ENCODE measurements at places on chromosomes 1 and 21. TPM values are rescaled to one million over a fixed set of nuclear protein-coding genes. Genes with fewer than 3 reads are reported as not detected.
A peak's percentile ranks its signal among the peaks of the same experiment; 100 is the strongest.

DNA sequence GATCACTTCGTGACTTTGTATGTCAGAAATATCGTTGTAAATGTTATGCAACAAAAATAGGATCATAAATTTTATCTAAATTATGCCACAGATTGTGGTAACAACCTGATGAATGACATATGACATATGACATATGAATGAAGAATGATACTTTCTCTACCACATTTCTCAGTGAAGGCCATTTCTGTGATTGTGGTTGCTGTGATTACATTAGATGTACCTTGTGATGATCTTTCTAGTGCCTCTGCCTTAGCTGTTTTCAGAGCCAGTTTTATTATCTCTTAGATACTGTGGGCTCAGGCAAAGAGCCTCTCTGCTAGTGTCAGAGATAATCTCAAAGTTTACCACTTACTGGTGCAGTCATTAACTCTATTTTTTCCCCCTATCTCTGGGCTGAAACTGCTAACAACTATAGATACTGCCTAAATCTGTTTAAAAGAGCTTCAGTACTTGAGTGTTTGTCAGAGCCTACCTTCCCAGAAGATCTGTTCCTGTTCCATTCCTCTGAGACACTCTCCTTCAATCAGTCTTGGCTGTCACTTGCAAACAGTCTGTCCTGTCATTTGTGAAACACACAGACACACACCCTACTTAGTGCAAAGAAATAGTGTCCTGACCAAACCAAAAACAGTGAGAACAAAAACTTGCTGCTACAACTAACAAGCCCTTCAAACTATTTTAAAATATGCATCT, 55.5 kb downstream of the HMCN1 start:
- DNase-seq, result no peak

GRCh38 chr1:7967196-7967595, 5.7 kb downstream of the PARK7 start:
- DNase-seq, result no peak

AIRE gene
- total RNA-seq, result 0.17 TPM

- no peak for DNase-seq
Observed at GRCh38 chr21:18340387-18340942, 63.1 kb downstream of the TMPRSS15 start.

GRCh38 chr1:210233495-210234328, 1.1 kb downstream of the SERTAD4 start:
- peak; percentile 78 for DNase-seq

CADM3 gene
- 5.6 TPM for total RNA-seq

PTPN7 gene
- total RNA-seq, result 0.22 TPM

- no peak for DNase-seq
Observed at GRCh38 chr1:176149939-176150807, 56.9 kb downstream of the COP1 start.

DNA sequence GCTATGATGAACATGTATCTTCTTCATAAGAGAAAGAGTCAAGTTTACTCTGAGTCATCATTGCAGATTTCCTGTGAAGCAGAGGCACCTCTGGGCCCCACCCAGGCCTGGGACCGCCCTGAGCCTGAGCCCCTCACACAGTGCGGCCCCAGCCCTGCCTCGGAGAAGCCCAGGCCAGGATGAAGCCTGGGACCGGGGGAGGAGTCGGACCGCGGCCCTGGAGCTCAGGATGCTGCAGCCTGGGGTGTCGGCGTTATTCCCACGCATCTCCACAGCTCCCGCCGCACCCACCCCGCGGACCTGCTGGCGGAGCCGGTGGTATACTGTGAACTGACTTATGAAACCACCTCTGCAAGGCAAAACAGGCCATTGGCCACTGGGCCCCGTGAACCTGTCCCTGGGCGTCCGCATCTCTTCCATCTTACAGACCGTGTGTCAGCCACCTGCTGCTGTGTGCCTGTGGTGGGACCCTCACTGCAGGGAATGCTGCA, 2.4 kb upstream of the COL6A1 start:
- DNase-seq, result peak; percentile 38

DNA sequence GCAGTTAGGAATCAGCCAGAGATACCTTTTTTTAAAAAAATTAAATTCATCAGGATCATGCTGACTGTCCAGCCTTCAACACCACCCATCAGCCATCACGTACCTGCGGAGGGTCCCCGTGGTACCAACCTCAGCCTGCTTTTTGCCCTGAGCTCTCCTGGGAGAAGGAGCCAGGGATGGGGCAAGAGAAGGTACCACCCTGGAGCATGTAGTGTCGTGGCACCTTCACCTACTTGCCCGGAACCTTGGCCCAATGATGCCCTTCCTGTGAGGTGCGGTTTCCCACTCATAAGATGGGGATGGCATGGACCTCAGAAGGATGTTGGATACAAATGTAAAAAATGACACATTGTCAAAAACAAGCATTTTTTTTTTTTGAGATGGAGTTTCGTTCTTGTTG, 88.4 kb upstream of the C1orf174 start:
- no peak for DNase-seq

GRCh38 chr1:206921772-206922265, at the start of gene FCMR:
FCMR (minus strand) TSS chr1:206921941; CDS start chr1:206921854, 87 bp downstream.
- DNase-seq, result no peak

DNA sequence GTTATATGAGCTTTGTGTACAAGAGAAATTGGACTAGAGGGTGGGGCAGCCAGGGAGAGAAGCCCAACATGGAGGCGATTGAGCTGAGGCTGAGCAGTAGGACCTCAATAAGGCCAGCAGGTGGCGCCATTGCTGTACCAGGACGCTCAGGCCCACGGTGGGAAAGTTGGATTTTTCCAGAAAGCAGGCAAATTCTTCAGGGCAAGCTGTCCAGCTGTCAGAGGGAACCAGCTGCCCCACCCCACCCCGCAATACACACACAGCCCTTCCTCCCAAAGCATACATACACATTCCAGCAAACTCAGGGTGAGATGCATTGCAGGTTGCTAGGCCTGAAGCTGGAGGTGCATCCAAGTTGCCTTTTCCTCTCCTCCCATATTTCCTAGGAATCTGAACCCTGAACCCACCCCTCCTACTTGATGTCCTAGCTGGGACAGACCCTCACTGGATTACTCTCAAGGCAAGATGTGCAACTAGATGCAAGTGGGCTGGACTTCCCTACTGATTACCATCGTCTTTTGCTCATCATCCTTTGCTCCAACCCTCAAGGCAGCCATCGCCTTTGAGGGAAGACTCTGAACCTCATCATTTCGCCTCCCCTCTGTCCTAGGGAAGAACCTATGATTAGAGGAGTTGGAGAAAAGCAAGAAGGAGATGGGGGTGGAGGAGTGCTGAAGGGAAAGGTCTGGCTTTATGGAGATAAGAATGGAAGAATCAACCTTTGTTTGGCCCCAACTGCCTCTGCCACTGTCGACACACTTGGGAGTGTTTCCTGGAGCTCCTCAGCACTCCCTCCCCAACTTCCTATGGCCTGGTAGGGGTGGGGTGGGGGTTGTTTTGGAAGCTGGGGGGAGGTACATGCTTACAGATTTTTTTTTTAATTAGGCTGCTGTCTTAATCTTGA, 25.5 kb downstream of the CD34 start:
- peak; percentile 72 for DNase-seq

DNA sequence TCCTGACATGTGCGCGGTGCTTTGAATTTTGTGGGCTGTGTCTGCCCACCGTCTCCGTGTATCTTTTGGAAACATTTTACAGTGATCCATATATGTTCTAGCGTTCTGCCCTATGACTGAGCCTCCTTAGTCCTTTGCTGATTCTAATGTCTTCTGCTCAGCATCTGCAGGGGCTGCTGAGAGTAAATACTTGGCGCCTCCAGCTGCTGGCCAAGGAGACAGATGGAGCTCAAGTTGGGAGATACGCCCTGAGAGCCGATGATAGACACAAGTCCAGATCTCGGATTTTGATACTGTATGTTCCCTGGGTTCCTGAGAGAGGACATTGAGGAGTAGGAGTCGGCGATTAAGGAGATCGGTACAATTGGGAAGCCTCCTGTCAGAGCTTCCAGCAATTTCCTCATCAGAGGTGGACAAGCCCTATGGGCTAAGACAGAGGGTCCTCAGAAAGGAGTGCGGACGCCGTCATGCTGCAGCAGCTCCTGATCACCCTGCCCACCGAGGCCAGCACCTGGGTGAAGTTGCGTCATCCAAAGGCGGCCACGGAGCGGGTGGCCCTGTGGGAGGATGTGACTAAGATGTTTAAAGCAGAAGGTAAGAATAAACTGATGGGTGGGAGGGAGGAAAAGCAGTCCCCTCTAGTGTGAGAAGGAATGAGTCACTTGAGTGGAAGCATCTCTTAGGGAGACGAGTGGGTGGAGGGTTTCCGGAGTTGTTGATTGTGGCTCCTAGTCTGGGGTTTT, 390 bp downstream of the ZFP69B start:
- DNase-seq, result peak; percentile 52

- no peak for DNase-seq
Observed at GRCh38 chr1:6426277-6426971, 1.8 kb downstream of the ESPN start.

DNA sequence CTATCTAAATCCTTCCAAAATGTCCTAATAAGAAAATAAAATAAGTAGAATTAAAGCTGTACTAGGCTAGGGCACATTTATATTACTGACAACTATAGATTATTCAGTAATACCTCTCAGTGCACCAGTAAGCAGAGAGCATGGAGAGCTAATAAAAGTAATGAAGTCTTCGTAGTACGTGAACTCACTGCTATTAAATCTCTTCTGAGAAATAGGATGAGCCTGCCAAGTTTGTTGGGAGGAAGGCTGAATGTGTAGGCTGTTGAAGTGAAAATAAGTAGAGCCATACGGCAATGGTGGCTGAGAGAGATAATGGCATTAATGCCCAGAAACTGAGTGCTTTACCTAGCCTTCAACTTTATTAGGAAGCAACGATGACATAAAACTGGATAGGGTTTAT, 73.9 kb upstream of the NR5A2 start:
- no peak for DNase-seq

GRCh38 chr1:46369542-46370213, 24.4 kb upstream of the FAAH start:
- no peak for DNase-seq

- no peak for DNase-seq
Observed at GRCh38 chr1:231584117-231584516, 42.5 kb upstream of the DISC1 start.

MAP1LC3C gene
- 3.5 TPM for total RNA-seq

HES4 gene
- total RNA-seq, result 3.7 TPM

- no peak for DNase-seq
Observed at GRCh38 chr1:154241703-154242351, 21.1 kb downstream of the UBAP2L start.

ZNF593 gene
- total RNA-seq, result 51.2 TPM

- DNase-seq, result no peak
Observed at GRCh38 chr1:166343276-166343675, 176.5 kb upstream of the FAM78B start.

TEKT2 gene
- 0.20 TPM for total RNA-seq

DNA sequence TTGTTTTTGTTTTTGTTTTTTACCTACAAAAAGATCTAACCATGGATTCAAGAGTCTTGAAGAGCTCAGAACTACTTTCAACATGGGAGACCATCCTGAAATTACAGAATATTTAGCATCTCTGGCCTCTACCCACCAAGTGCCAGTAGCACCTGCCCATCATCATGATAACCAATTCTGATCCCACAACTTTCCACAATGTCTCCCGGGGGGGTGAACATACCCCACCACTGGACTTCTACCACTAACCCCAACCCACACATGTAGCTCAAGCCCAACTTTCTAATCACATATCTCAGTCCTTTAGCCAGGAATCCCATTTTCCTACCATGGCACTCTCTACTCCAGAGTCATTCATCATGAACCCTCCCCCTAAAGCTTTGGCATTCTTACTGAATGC, 15.7 kb upstream of the IFNAR2 start:
- DNase-seq, result no peak

- no peak for DNase-seq
Observed at GRCh38 chr1:154831462-154831861, 38.6 kb downstream of the KCNN3 start.

DNA sequence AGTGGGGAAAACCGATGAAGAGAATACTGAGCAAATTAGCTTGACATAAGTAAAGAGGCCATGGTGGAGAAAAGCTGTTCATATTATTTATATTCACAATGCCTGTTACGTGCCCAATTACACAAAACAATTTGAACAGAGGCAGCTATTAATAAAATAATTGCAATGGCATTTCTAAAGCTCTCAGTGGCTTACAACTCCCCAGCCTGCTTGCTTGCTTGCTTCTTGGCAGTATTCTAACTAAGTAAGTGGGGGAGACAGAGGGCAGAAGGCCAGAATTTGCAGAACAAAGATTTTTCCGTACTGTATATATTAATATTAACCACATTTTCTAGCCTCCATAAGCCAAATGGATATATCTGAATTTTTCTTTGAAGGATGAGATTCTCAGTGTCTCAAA, 12.9 kb downstream of the PTPN14 start:
- no peak for DNase-seq

RAB3B gene
- total RNA-seq, result 30.6 TPM

DNA sequence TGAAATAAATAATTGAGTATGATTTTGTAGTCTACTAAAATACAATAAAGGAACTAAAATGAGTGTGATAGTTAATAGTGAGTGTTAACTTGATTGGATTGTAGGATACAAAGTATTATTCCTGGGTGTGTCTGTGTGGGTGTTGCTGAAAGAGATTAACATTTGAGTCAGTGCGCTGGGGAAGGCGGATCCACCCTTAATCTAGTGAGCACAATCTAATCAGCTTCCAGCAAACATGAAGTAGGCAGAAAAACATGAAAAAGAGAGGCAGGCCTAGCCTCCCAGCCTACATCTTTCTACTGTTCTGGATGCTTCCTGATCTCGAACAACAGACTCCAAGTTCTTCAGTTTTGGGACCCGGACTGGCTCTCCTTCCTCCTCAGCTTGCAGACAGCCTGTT, 1716.6 kb downstream of the MRPL39 start:
- no peak for DNase-seq

All from H9 (cell line).